ENCODE measurements at places on chromosomes 13 and 19.

DNA sequence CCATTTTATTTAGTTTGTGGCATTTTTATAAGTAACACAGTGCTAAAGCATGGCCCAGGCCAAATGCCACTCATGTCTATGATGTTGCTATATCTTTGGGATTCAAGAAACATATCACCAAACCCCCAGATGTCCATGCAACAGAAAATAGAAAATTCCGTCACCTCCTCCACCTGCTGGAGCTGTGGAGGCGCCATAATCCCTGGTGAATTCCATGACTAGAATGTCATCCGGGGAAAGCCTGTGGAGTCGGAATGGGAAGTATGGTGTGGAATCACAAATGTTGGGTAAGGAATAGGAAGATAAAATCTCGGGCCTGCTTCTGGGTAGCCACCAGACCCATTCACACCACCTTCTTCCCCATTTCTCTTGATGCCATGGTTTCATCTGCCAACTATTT is 51.7 kb upstream of the RAP2A start:
- DNase-seq, result no peak

DNA sequence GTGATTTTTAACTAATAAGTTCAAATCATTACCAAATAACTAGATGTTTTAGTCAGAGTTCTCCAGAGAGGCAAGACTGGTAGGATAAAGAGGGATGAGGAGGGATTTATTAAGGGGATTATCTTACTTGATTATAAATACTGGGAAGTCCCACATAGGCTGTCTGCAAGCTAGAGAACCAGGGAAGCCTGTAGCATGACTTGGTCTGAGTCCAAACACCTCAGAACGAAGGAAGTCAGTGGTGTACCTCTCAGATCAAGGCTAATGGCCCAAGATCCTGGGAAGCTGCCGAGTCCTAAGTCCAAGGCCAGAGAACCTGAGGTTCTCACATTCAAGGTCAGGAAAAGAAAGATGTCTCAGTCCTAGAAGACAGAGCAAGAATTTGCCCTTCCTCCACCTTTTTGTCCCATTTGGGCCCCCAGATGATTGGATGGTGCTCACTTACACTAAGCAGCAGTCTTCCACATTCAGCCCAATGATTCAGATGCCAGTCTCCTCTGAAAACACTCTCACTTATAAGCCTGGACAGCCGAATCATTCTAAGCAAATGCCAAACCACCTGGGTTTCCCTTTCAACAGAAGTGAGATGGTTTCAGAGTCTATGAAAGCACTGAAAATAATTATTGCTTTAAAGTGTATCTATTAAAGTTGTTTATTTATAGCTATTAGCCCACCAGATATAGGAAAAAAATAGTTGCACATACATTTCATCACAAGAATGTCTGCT is 1599.2 kb downstream of the OLFM4 start:
- DNase-seq, result no peak

DNA sequence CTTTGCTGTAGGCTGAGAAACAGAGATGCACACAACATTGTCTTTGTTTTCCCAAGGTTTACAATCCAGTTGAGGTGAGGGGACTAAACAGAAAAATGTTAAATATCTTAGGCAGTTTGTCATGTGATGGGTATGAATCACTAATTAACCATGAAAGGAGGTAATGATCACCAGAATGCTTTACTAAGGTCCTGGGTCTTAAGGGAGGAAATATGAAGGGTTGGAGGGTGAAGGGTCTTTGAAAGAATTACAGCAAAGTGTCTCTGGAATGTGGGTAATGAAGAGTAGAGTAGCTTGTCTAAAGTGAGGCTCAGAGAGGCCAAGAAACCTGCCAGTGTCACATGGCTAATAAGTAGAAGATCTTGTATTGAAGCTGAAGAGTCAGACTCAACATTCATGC is 19.0 kb downstream of the BIVM start:
- DNase-seq, result no peak

GRCh38 chr13:49627831-49628652 is at the start of gene ARL11:
ARL11 (plus strand) TSS chr13:49628507; CDS start chr13:49630448, 1,941 bp downstream.
- DNase-seq, result peak; percentile 13

DNA sequence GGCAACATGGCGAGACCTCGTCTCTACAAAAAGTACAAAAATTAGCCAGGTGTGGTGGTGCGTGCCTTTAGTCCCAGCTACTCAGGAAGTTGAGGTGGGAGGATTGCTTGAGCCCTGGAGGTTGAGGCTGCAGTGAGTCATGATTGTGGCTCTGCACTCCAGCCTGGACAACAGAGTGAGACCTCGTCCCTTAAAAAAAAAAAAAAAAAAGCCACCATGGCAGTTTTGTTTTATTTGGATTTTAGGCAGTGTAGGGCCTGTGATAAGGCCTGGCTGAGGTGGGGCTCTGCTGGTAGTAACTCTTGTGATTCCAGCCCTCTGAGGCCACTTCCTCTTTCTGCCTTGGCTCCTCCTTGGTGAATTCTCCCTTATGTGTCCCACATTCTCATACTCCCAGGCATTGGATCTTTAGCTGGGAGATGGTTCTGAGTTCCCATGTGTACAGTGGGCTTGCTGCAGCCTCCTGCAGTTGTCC is 39.2 kb downstream of the GATAD2A start:
- no peak for DNase-seq
